AG04449 (cell line): ENCODE measurements at places on chromosomes 16 and 17.

GRCh38 chr16:75948441-75948840 is 222.2 kb upstream of the CPHXL start:
- no peak for DNase-seq

- no peak for DNase-seq
These were observed 250.0 kb downstream of the KATNIP start for GRCh38 chr16:27799896-27800295.

DNA sequence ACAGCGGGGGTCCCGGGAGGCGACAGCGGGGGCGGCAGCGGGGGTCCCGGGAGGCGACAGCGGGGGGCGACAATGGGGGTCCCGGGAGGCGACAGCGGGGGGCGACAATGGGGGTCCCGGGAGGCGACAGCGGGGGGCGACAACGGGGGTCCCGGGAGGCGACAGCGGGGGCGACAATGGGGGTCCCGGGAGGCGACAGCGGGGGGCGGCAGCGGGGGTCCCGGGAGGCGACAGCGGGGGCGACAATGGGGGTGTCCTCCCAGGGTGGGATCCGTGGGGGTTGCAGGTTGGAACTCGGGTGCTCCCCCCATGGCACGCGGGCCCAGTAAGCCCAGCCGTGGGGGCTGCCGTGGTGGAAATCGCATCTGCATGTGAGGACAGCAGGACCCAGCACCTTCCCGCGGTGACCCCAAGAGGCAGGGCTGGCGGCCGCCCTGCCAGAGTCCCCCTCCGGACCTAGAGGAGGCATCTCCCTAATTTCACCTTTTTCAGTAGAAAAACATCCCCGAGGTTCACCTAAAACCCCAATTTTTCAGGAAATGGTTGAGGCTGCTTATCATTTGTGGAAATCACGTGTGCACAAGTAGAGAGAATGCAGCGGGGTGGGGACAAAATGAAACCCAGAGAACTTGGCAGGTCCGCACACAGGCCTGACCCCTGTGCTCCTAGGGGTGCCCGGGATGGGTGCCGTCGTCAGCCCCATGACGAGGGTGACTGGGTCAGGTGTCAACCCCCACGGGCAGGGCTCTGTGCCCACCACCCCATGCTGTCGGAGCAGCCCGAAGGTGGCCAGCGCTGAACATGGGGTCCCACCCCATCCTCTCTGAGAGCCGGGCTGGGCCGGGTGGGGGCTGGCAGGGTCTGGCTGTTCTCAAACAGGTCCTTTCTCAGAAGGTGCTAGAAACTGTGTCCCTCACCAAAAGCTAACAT is 10.5 kb upstream of the METRNL start:
- DNase-seq = no peak

- peak; percentile 72 for DNase-seq
These were observed 5.9 kb downstream of the GSPT1 start for GRCh38 chr16:11909653-11910545.

DNA sequence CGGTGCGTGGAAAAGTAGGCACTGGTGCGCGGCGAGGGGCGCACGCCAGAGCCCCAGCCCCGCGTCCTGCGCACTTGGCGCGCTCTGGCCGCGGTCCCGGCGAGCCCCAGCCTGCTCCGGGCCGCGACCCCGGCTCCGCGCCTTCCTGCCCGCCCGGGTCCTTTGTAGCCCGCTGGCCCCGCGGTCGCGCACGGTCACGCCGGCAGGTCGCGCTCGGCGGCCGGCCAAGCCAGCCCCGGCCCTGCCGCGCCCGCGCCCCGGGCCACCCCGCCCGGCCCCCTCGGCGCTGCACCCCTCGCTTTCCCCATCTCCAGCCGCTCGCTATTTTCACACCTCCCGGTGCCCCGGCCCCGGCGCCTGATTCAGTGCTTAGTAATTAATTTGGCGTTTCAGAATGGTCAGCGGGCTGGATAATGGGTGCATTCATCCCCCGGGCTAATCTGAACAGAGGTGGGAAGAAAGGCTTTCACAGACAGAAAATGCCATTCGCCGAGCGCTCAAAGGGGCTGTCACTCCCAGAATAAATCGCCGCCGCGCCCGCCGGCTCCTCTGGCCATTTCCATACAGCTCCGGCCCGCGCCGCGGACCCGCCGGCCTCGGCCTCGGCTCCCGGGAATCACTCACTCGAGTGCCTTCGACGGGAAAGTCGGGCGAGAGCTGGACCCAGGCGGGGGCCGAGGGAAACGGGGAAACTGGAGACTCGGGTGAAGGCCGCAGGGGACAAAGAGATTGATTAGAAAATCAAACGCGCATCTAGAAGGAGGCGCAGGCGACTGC is 17.8 kb upstream of the NTN1 start:
- DNase-seq = no peak

GRCh38 chr17:17532991-17533390 is 36.8 kb upstream of the RASD1 start:
- no peak for DNase-seq

DNA sequence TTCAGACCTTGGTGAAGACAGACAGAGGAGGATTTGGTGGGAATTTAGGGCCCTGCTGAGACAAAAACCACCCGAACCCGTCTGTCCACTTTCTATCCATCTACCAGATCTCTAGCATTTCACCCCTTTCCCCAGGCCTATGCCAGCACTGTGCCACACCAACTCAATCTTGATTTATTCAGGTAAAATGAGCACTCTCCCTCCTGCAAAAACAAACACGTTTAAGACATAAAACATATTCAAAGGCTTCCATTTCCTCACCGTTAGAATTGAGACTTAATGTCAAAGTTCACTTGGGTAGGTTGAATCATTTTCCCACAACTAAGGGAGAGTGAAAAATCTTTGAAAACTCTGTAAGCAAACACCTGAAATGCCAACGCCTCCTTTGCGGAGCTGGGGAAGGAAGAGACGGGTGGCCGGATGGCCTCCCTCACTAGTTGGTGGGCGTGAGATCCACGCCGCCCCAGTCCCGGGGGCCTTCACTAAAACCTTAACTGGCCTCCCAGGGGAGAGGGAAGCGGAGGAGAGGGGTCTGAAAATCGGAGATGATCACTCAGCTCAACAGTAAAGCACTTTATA is 862 bp downstream of the DCAKD start:
- DNase-seq = no peak

GRCh38 chr16:88886420-88886844 is 20.0 kb upstream of the PABPN1L start:
- DNase-seq = no peak
